ENCODE measurements at places on chromosomes 16 and 17. TPM values are rescaled to one million over a fixed set of nuclear protein-coding genes. Genes with fewer than 3 reads are reported as not detected.
A peak's percentile ranks its signal among the peaks of the same experiment; 100 is the strongest.

CA10 gene
- not detected for total RNA-seq

TMEM238L gene
- total RNA-seq = not detected

ZNF319 gene
- 0.63 TPM for total RNA-seq

ITGA2B gene
- total RNA-seq = not detected

DNA sequence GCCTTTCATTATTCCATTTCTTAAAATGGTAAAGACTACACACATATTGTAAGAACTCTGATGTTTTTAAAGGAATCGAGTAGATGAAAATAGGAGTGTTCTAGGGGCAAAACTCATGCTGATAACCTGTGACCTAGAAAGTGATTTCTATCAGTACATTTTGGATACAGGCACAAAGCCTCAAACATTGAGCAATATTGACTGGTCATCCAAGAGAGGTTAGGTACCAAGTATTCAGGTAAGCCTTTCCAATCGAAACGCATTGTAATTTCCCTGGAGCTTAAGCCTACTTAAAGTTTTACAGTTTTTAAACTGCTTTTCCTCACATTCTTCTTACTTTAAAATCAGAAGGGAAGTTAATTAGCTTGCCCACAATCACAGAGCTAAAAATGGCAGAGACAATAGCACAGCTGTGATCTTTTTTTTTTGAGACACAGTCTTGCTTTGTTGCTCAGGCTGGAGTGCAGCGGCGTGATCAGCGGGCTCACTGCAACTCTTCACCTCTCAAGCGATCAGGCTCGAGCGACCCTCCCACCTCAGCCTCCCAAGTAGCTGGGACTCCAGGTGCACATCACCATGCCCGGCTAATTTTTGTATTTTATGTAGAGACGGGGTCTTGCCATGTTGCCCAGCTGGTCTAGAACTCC, 3.3 kb downstream of the GOT2 start:
- DNase-seq = no peak

SDK2 gene
- total RNA-seq = not detected

DNA sequence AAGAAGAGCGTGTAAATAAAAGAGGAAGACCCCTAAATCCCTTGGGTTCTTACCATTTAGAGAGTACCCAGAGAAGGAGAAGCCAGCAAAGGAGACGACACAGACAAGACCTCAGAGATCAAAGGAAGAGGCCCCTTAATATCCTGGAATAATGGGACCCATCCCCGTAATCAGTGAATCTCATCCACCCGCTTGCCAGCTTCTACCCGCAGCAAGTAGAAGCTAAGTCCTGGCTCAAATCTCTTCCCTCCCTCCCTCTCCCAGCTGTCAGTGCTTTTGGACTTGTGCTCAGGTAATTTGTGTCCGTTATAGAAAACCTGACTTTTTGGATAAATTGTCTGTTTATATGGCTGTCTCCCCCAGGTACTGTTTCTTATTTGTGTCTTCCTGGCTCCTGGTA, 1.9 kb downstream of the LYRM1 start:
- DNase-seq = no peak

GRCh38 chr17:12077773-12078172, 57.1 kb downstream of the MAP2K4 start:
- DNase-seq = no peak

NTN1 gene
- total RNA-seq = 0.11 TPM

GRCh38 chr17:5813357-5813756, 229.0 kb upstream of the NLRP1 start:
- DNase-seq = no peak

DNA sequence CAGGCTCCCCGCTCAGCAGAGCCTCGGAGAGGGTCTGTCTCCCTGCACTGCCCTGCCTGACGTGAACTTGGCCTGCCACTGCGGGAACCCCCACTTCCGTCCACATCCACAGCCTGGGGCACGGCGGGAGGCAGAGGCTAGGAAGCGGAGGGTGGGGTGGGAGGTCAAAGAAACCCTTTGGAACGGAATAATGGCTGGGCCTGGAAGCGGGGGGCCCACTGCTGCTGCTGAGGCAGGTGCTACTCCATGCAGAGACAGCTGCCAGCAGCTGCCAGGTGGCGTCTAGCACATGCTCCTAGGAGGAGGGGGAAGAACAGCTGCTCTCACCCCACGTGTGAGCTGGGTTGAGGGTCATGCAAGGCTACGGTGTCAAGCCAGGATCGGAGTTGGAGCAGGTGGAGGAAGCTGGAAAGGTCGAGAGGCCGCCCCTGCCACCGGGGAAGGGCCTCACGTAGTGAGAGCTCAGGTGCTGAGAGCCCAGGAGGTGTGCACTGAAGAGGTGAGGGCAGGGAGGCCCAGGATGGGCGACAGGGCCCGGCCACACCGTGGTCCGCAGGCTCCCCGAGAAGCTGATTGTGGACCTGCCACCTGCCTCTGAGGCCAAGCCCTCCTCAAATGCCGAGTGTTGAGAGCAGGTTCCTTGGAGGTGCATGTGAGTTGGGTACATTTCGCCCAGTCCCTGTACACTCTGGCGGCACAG, 9.8 kb downstream of the FSCN2 start:
- DNase-seq = no peak

ORMDL3 gene
- total RNA-seq = 60.4 TPM

- DNase-seq = peak; percentile 24
Measured at GRCh38 chr17:2111691-2112090, 56.8 kb downstream of the HIC1 start.

GRCh38 chr16:50006964-50007363, 18.1 kb upstream of the CNEP1R1 start:
- no peak for DNase-seq

DNA sequence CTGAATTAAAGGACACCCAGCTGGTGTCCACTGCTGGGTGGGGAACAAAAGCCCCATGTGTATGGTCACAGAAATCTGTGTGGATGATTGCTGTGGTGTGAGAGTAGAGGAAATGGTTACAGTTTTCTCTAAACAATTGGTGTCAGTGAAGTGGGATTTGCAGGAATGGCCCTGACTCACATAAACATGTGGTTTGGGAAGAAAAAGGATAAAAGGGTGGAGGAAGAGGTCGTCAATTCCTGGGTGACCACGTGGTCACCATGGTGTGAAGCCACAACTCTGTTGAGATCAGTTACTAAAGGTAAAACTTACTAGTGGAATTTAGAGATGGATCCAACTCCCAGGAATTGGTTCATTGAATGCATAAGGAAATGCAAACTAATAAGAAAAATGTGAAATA, 3.6 kb upstream of the TUBG2 start:
- peak; percentile 55 for DNase-seq

DNA sequence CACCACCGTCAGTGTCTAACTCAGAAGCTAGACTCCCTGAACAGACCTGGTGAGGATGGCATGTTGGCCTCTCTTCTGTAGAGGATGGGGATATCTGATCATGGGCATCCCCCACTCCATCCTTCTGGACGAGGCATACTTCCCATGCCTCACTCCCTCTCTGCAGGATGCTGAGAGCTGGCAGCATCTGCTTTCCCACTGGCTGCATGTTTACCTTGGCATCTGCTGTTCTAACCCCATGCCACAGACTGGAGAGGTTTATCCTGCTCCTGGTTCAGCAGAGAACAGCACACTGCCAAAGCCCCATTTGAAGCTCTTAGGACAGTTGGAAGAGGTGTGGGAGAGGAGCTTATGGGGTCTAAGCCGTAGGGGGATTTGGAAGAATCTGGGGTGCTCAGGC, 46.0 kb downstream of the YPEL2 start:
- peak; percentile 55 for DNase-seq

PSMC5 gene
- 36.2 TPM for total RNA-seq

DNA sequence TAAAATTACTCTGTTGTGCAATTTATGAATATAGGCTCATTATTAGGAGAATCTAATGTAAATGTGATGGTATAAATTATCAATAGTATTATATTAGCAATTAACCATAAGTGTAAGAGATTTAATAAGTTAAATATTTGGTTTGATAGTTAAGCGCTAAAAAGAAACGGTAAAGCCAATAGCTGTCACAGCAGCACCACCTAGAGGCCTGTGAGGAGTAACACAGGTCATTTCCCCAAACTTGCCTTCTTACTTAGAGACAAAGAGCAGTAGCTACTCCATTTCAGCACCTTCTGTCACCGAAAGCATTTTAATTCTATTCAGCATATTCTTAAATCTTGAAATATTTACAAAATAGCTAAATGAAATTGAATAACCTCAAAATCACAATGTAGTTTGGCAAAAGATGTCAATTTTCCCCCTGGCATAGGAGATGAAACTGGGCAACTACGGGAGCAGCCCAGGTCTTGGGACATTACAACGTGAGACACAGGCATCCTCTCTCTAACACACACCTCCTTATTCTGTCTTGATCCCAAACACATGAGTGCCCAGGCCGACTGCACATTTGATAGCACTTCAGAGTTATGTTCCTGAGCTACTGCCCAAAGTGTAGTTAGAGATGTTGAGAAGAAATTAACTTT, 14.3 kb upstream of the DYNLRB2 start:
- peak; percentile 76 for DNase-seq

DNA sequence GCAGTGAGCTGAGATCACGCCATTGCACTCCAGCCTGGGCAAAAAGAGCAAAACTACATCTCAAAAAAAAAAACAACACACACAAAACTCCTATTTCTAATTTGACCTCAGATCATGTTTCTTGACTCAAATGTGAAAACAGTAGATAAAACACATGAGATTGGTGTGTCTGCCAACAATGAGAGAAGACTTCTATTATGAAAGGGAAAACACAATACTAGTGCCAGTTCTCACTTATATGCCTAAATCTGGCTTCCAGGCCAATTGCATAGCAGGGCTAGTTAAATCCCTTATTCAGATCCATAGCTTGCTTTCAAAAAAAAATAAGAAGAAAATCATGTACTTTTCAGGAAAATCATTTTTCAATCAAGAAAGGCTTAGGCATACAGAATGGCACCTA, 39.4 kb downstream of the AP1G1 start:
- no peak for DNase-seq

SLC6A4 gene
- total RNA-seq = not detected

- DNase-seq = no peak
Measured at GRCh38 chr16:47317465-47318240, 143.2 kb downstream of the ITFG1 start.

ABCA9 gene
- total RNA-seq = 0.51 TPM

DNA sequence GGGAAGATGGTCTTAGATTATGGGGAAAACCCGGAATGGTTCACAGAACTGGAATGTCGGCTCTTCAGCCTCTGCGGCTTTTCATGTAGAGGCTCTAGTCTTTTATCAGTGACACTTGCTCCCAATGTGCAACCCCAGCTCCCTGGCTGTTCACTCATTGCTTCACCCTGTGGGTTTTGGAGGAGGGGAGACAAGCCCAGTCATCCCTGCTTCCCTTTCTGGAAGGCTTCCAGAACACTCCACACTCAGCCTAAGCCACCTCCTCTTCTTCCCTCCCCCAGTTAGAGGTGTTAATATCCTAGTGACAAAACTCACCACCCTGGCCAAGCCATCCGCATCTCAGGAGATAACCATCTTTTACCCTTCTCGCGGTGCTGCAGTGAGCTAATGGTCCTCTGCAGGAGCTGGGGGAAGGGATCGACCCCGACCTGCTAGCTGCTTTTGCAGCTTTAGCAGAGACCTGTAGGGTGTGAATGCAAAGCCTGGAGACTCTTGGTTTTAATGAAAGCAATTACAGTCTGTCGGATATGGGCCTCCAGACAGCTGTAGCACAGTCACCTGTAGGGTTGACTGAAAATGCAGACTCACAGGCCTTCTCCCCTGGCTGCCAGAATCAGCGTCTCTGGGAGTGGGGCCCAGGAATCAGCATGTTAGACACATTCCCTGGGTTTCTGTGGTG, 24.3 kb upstream of the LASP1NB start:
- peak; percentile 98 for DNase-seq

TNFSF12 gene
- 21.9 TPM for total RNA-seq

DNA sequence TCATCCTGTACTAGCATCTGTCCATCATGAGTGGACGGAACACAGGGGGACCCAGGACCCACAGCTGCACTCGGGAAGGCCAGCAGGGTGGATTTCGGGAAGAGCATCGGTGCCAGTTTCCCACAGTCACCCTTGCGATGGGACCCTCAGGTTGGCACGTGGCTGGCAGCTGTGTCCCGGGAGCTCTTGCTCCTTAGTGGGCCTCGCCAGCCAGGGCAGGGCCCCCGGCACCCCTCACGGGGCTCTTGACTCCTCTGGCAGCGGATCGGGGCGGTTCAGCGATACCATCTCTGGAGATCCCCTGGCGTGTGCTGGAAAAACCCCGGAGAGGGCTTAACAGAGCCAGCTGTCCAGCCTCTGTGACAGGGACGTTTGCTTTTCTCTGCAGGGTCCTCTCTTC, 9.2 kb downstream of the CAPN15 start:
- DNase-seq = no peak

- DNase-seq = peak; percentile 26
Measured at GRCh38 chr16:17372386-17372785, 98.4 kb downstream of the XYLT1 start.

ZP2 gene
- not detected for total RNA-seq

GRCh38 chr17:44386182-44386525, 3.3 kb downstream of the ITGA2B start:
- no peak for DNase-seq

GRCh38 chr16:19363740-19364139, 53.9 kb upstream of the TMC5 start:
- DNase-seq = no peak

CCDC137 gene
- total RNA-seq = 11.7 TPM

DNA sequence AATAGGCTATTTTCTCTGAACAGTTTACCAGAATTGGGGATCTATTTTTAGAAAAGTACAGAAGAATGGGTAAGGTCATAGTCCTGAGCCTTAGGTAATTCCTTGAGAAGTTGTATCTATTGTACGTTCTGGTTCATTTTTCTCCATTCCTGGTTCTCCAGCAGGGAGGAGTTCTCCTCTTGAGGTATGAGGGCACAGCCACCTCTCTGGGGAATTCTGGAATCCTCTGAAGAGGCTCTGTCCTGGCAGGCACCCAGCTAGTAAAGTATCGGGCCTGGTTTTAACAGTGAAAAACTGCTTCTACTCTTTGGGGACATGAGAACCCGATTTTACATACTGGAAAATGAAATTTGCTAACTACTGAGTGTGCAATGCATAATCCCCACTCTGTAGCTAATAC, 19.6 kb upstream of the PMFBP1 start:
- DNase-seq = peak; percentile 19

DNA sequence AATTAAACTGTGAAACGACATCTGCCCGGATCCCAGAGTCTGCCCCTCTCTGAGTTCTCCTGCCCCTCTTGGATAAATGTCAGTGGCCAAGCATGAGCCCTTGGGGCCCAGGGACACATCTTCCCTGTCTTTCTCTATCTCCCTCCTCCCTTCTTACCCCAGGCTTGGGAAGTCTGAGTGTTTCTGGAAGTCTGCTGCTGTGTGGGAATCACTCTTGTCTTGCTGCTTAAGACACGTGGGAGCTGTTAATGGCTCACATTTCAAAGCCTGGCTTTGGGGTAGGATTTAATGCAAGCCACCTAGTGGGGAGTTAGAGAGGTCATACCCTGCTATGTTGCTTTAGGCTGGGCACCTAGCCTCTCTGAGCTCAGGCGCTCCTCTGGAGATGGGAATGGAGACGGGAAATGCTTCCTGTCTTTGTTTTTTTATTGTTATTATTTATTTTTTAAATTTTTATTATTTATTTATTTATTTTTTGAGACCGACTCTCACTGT, 218.5 kb upstream of the CIBAR2 start:
- DNase-seq = peak; percentile 95

MYH8 gene
- total RNA-seq = not detected

CES5A gene
- total RNA-seq = not detected
